ENCODE measurements at places on chromosomes 12 and 14.

GRCh38 chr14:32761381-32761968 lies 177.2 kb upstream of the NPAS3 start:
- no peak for DNase-seq

DNA sequence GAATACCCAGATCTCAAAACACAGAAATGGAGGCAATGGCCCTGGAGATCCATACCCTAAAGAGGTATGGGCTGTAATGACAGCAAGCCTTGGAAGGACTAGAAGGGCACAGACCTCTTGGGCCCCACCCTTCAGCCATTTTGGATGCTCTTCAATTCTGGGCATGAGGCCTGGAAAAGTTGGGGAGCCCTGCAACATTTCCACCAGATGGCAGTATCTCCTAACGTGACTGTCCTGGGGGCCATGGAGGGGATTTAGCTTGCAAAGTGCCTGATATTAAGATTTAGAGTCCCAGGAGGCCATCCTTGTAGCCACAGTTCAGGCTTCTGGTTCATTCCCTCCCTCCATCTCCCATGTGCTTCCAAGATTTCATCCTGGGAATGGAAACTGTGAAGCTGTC lies 30.2 kb downstream of the KCNA5 start:
- no peak for DNase-seq

GRCh38 chr12:86367137-86367536 lies 110.9 kb upstream of the MGAT4C start:
- DNase-seq: no peak

DNA sequence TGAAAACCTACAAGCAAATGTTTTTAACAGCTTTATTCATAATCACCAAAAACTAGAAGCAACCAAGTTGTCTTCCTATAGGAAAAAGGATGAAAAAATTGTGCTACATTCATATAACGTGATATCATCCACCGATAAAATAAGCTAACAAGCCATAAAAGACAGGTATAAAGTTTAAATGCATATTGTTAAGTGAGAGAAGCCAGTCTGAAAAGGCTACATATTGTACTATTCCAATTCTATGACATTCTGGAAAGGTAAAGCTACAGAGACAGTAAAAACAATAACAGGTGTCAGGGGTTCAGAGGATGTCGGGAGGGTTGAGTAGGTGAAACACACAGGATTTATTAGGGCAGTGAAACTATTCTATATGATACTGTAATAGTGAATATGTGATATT lies 22.7 kb downstream of the CDKL1 start:
- DNase-seq: no peak

Measured in hypothalamus (tissue), 51 donors.